Activated CD4-positive, alpha-beta memory T cell treated with anti-CD3 and anti-CD28 coated beads for 36 hours (primary cell): ENCODE measurements at places on chromosomes 6 and 20. TPM values are rescaled to one million over a fixed set of nuclear protein-coding genes. Genes with fewer than 3 reads are reported as not detected.

The CYP21A2 gene
- not detected for total RNA-seq

The SLC12A5 gene
- total RNA-seq, result 0.97 TPM

The PTCHD4 gene
- total RNA-seq, result not detected

The SNX21 gene
- 2.2 TPM for total RNA-seq

The KIAA0408 gene
- 6.0 TPM for total RNA-seq
